AG08396 (cell line): ENCODE measurements at places on chromosomes 2 and 18.

DNA sequence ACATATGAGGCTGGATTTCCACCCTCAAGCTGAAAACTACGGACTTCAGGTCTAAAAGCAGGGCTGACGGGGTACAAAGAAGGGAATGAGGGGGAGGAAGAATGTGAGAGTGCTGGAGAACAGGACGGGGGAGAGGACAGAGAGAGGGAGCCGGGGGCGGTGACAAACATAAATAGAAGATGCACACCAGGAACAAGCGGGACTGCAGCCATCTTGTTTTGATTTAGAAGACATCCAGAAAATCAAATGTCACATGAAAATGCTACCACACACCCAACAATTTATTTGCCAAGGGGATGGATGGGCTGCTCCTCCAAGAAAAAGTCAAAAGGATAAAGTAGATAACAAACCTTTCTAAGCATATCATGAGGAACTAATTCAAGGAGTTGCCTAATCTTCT lies 59.2 kb upstream of the FHL2 start:
- DNase-seq = no peak

GRCh38 chr18:57475408-57475807 lies 40.2 kb downstream of the ONECUT2 start:
- DNase-seq = no peak

DNA sequence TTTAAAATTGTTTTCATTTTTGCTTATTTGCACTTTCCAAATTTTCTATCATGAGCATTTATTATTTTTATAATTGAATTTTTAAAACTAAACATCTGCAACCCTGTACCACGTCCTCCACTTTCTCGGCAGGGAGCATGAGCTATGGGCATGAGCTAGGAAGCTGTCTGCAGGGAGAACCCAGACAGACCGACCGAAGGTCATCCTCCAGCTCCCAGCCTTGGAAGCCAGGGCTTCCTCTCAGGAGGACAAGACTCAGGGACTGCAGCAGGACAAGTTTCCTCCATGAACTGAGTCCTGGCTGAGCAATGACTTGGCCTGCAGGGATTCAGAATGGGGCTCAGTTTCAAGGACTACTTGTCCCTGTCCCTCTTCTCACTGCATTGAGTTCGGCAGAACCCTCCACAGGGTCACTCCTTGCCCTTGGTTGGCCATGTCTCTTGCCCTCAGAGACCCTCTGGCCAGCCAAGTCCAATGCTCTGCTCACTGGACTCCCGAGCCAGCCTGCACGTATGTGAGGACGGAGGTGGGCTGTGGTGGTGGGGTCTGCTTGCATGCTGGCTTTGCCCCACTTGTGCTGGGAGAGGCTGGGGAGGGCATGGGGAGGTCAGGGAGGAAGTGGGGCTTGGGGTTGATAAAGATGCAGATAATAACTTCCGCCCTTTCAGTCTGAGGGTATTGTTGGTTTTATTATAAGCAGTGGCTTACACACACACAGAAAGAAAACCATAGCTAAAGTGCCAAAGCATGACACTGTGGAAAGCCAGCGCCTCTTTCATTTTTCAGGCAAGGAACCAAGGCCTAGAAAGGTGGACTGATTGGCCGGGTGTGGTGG lies 6.6 kb downstream of the NMUR1 start:
- DNase-seq = no peak

GRCh38 chr2:29606104-29607037 lies 315.0 kb downstream of the ALK start:
- peak; percentile 80 for DNase-seq

DNA sequence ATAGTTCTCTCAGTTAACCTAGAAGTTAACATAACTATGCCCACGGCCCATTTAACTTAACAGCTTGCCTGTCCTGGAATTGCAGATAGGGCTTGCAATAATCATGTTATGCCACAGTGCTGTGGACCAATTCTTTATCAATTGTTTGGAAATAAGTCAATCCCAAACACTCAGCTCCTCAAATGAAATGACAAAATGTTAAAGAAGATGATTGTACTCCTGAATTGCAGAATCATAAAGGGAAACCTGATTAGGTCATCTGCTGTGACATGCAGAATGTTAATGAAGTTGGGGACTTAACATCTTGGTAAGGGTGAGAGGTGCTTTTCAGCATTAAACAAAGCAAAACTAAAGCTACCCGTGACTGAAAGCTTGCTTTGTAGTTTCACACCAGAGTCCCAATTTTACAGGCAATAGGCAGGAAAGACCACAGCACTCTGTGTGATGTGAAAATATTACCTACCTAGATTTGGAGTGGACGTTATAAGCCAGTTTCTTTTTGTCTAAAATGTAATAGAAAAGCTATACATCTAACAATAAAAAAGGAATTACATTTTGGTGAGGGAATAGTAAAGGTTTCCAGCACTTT lies 364.0 kb downstream of the GPD2 start:
- DNase-seq = no peak

GRCh38 chr18:24413148-24413547 lies 13.3 kb upstream of the IMPACT start:
- no peak for DNase-seq

GRCh38 chr2:218024871-218025270 lies 22.1 kb upstream of the TNS1 start:
- no peak for DNase-seq

DNA sequence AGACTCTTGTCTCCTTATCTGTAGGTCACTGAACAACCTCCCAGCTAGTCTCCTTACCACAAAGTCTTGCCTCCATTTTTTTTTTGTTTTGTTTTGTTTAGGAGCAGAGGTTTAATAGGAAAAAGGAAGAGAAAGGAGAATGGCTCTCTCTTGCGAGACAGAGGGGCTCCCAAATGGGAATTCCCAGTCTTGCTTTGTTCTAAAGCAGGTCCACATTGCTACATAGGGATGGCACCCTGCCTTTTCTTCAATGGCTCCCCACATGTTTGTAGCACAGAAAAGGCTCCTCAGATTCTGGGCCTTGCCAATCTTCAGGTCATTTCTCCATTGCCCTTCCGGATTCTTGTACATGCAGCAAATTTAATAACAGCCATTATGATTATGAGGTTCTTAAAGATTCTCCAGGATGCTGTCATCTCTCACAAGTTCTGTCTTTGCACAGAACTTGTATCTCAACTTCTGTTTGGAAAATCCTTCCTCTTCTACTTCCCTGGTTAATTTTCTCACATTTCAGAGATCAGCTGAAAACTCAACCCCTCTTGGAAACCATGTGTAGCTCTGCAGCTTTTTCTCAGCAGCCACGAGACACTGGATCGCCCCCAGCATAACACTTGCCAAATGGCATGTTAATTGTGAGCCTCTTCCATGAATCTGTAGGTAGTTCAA lies 23.6 kb downstream of the IL1F10 start:
- DNase-seq = no peak

GRCh38 chr2:40606862-40607261 lies 155.0 kb upstream of the SLC8A1 start:
- peak; percentile 2 for DNase-seq

- no peak for DNase-seq
These were observed 991.0 kb upstream of the CHAC2 start for GRCh38 chr2:52776571-52776970.

- no peak for DNase-seq
These were observed 90.2 kb upstream of the LHCGR start for GRCh38 chr2:48845684-48846083.

DNA sequence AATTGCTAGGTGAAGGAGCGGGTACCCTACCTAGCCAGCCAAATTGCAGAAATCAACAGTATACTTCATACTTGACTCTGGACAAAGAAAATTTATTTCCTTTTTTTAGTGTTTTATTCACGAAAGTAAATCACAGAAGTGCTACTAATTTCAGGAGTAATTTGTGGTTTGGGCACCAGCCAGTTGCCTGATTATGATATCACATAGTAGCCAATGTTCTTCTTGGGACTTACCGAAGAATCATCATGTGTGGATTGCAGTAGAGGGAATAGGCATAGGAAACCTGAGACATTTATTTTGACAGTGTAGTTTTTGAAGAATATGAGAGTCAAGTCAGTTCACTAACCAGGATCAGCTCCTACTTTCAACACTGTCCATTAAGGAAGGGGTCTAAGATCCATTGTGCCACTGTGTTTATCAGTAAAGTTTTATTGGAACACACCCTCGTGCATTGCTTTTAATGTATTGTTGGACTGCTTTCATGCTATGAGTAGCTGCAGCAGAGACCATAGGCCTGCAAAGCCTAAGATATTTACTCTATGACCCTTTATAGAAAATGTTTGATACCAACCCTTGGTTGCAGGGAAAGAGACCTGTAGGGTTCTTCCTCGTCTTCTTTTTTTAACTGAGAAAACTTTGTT lies 32.1 kb downstream of the TNFRSF11A start:
- DNase-seq = no peak

GRCh38 chr2:31138037-31138962 lies at the start of gene GALNT14:
TSS of gene GALNT14 (minus strand) at chr2:31138440. CDS start at chr2:31138086, 354 bp downstream.
- peak; percentile 73 for DNase-seq

DNA sequence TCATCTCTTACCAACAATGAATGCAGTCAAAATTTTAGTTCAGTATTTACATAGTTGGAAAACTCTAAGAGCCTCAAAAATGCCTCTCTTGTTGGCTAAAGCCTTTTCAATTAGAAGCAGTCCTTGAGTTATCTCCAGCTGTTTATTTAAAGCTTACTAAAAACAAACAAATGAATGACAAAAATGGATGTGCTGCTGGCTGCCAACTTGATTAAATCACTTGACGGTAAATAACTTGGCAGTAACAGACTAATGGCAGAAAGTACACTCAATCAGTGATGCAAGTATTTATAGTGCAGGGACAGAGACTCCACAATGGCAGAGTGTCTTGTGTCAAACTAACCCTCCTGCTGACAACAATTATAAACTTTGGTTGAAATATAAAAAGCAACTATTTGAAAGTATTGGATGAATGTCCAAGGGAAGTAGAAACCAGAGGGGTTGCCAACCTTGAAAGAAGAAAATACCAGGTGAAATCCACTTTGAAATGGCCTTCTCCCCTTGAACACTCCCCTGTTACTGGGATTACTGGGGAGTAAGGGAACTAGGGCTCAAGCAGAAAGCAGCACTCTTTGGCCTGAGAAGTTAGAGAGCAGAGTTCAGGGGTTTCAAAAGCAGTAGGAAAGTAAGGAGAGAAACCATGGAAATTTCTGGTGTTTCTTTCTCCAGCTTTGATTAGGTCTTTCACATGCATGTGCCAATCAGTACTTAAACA lies 245.2 kb upstream of the SPHKAP start:
- no peak for DNase-seq

GRCh38 chr2:10274376-10274775 lies 28.3 kb upstream of the HPCAL1 start:
- DNase-seq = no peak

DNA sequence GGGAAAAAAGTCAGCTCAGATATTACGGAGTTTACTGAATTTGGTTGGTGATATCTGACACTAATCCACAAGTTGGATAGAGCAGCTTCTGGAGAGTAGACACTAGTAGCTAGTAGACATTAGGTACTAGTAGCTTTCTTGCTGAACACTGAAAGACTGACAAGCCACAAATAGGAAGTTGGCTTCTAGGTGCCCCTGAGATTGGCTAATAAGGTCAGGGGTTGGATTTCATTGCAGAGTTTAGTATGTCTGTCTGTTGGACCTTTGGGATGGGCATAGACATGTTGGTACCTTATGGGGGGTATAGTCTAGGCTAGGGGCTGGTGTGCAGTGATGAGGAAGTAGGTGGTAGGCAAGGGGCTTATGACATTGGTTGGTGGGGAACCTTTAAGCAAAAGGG lies 164.9 kb upstream of the LRRTM1 start:
- no peak for DNase-seq

DNA sequence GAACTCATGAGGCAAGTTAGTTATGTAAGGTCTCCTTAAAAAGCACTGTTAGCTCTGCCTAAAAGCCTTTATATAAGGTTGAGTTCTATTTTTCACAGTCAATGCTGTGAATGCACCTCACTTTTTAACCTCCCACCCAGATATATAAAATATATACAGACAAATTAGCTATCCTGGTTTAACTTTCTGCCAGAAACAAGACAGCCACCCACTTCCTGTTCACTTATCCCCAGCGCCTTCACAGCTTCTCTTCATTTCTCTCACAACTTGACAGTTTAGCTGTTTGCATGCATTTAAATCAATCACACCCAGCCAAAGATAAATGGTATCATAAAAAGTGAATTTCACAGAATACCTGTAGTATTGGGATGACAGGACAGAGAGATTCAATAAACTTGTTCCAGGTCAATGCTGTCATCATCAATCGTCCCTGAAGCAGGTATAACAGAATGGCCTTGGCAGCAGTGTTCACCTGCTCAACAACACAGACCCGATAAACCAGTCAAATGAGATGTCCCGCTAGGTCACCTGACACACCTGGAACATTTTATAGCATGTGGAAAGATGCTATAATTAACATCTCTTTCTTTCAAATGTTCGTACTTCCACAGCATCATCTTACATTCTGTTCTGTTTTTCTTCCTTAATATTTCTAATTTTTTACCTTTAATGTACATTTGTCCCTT lies 55.7 kb downstream of the RTTN start:
- DNase-seq = no peak

DNA sequence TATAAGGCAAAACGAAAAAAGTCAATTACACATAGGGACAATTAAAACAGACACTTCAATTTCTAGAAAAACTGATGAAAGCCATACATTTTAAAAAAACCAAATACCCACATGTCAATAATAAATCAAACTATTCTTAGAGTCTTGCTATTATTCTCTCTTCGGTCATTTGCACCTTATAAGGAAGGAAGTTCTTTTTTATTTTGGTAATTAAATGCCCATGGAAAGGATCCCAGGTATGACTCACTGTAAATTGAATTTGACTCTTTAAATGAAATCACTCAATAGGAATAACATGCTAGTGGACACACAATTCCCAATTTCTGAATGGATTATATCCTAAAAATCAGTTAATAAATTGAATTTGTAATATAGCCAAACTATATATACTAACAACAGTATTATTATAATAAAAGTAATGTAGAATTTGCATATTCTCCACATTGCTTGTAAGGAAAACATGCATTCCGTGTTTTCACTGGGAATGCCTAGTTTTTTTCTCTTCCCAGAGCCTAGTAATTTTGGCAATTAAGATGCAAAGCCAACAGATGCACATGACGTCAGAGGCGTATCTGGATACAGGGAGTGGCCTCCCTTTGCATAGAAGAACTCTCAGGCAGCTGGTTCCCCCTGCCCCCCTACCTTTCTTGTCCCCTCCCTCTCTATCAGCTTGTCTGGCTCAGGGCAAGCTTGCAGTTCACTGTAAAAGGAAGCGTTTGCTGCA lies 153.5 kb upstream of the PGAP1 start:
- DNase-seq = peak; percentile 8

- DNase-seq = no peak
These were observed 48.8 kb upstream of the TMEFF2 start for GRCh38 chr2:192243488-192243887.
